ENCODE measurements at places on chromosomes 5 and 9.

DNA sequence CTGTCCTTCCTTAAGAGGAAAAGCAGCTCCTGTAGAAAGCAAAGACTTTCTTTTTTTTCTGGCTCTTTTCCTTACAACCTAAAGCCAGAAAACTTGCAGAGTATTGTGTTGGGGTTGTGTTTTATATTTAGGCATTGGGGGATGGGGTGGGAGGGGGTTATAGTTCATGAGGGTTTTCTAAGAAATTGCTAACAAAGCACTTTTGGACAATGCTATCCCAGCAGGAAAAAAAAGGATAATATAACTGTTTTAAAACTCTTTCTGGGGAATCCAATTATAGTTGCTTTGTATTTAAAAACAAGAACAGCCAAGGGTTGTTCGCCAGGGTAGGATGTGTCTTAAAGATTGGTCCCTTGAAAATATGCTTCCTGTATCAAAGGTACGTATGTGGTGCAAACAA is 42.3 kb downstream of the NR4A3 start:
- DNase-seq: no peak

DNA sequence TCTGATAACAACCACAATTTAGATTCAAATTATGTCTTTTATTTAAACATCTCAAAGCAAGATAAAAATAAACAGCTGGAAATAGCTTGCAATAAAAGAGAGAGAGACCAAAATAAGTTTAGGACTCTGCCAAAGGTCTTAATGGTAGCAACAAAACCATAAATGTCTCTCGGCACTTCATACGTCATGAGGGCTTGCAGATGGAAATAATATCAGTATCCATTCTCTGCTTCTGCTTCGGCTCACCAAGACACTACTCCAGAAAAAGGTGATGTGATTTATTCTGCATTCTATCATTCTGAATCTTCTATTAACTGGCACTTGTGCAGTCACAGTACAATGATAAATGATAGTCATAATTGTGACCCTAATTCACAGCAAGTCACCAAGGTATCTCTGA is 56.1 kb downstream of the EBF1 start:
- DNase-seq: no peak

GRCh38 chr5:106135473-106135872 is 1535.3 kb downstream of the EFNA5 start:
- no peak for DNase-seq

- DNase-seq: no peak
These were observed 149.0 kb upstream of the PCA3 start for GRCh38 chr9:76615177-76615603.

DNA sequence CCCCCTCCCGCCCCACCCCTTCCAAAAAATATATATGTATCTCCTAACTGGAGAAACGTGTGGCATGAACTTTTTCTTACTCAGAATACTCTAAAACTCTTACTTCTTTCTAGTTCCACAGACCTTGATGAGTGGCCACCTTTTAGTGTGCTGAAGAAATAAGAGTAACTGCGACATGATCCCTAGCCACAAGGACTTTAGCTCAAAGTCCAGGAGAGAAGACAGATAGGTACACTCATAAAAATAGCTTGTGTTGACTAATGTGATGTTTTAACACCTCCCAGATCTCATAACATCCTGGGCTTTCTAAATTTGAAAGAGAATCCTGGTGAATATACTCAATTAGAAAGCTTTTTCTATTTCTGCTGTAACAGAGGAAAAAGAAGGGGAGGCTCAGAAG is 1005.0 kb upstream of the DMAC1 start:
- DNase-seq: no peak

- peak; percentile 90 for DNase-seq
These were observed 44.0 kb downstream of the ROR2 start for GRCh38 chr9:91905991-91906469.

GRCh38 chr5:169339869-169340268 is 38.9 kb upstream of the SLIT3 start:
- DNase-seq: no peak

- no peak for DNase-seq
These were observed 34.4 kb upstream of the PALM2AKAP2 start for GRCh38 chr9:109745335-109746283.

DNA sequence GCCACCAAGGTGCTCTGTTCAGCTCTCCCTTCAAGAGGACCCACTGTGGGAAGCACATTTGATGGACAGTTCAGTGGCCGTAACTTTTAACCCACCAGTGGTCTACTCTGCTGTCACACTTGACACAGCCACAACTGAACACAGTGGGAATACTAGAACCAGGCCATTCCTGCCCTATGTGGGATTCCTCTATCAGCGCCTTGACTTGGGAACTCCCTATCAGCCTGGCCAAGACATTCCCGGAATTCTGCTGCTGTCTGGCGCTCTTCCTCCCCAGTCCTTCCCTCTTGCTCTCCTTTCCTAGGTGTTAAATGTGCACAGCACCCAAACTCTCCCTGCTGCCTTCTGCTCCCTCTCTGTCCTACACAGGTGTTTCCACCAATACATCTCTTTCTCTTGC is 23.1 kb upstream of the SH3PXD2B start:
- no peak for DNase-seq

- peak; percentile 43 for DNase-seq
These were observed 234.3 kb upstream of the ANKH start for GRCh38 chr5:15105799-15106393.

DNA sequence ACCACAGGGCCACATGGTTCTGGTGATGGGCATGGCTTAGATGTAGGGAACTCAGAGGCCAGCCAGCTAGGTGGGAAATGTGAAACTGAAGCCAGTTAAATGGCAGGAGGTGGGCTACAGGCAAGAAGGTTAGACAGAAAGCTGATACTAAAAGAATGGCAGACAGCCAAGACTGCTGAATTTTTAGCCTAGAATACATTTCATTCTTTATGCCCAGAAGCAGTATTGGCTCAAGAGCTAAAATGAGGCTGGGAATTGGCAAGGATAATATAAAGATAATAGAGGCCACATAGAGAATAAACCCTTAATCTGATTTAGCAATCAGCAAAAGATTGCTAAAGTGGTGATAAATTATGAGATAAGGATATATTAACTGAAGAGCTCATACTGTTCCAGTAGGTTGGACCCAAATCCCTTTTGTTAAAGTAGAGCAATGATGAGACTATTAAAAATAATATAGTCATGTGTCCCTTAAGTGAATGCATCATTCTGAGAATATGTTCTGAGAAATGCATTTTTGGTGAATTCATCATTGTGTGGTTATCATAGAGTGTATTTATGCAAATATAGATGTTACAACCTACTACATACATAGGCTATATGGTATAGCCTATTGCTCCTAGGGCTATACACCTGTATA is 234.3 kb downstream of the CHSY3 start:
- DNase-seq: peak; percentile 13

- peak; percentile 15 for DNase-seq
These were observed 1.2 kb downstream of the RAPGEF6 start for GRCh38 chr5:131633830-131634229.

GRCh38 chr5:74098941-74099340 is 472.9 kb downstream of the ARHGEF28 start:
- no peak for DNase-seq

- no peak for DNase-seq
These were observed 169.2 kb upstream of the SLC30A5 start for GRCh38 chr5:68924481-68925145.

DNA sequence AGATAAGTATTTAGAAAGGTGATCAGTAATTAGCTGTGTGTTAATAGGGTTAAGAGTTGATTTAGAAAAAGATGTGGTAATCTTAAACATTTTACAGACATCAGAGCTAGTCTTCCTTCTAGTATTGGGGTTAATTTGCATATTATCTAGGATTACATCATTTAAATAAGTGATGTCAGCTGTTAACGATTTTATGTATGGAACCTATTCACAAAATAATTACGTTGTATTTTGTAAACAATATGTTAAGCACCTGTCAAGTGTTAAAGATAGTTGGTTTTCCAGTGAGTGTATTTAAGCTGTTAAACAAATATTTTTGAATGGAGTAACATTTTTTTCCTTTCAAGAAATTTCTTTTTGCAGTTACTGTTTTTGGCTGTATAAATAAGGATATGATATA is 2.2 kb downstream of the DCP2 start:
- DNase-seq: no peak

DNA sequence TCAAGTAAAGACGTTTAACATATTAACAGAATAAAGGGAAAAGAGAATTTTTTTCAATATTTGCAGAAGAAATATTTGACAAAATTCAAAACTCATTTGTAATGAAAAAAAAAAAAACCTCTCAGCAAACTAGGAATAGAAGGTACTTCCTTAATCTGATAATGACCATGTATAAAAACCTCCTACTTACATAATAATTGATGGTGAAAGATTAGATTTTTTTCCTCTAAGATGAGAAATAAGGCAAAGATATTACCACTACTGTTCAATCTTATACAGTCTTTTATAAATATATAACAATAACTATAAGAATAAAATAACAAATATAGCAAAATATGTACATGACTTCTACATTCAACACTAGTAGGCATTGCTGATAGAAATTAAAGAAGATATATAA is 424.6 kb upstream of the KLF4 start:
- DNase-seq: no peak

DNA sequence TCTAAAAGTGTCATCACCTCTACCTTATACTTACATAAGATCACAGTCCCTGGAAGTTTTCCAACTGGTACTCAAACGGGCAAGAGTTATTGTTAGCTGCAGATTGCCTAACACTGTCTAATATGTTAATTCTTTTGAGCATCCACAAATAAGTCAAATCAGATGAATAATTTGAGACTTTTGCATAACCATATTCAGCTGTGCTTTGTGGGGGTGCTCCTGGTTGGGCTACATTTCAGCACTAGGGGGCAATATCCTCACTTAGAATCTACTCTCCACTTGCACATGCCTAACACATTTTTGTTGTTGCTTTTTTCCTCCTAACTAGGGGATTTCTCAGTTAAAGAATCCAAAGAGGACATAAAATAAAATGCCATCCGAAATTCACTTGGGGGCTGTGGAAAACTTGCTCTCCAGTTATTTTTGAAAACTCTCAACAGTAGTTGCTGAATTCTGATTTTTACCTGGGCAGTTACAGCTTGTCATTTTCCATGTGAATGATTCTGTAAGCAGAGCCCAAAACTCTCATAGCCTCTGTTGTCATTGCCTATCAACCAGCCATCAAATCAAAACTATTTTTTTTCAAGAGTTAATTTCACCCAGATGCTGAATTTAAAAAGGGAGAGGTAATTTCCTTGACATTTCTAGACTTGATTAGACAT is 71.5 kb downstream of the TRIM36 start:
- DNase-seq: peak; percentile 66

DNA sequence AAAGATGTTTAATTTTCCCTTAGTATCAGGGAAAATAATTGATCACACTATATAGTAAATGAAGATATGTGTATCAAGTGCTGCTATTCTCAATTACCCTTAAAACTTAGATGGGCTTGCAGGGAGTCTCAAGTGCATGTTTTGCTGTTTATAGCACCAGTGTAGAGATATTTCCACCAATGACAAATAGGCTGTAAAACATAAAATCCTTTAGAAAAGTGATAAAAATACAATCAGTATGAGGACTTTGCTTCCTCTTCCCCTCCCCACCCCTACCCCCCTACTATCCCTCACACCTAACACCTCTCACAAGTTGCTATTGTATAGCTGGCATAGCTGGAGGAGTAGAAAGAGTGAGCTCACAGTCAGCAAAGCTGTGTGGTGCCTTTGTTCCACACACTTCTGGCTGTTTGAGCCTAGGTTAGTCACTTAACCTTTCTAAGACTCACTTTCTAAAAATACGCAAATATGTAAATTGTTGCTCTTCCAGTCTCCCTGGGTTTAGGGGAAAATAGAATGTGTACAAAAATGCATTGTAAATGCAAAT is 93.1 kb downstream of the PDE4D start:
- no peak for DNase-seq

- DNase-seq: no peak
These were observed 232.8 kb downstream of the ADAMTS6 start for GRCh38 chr5:65248896-65249295.

DNA sequence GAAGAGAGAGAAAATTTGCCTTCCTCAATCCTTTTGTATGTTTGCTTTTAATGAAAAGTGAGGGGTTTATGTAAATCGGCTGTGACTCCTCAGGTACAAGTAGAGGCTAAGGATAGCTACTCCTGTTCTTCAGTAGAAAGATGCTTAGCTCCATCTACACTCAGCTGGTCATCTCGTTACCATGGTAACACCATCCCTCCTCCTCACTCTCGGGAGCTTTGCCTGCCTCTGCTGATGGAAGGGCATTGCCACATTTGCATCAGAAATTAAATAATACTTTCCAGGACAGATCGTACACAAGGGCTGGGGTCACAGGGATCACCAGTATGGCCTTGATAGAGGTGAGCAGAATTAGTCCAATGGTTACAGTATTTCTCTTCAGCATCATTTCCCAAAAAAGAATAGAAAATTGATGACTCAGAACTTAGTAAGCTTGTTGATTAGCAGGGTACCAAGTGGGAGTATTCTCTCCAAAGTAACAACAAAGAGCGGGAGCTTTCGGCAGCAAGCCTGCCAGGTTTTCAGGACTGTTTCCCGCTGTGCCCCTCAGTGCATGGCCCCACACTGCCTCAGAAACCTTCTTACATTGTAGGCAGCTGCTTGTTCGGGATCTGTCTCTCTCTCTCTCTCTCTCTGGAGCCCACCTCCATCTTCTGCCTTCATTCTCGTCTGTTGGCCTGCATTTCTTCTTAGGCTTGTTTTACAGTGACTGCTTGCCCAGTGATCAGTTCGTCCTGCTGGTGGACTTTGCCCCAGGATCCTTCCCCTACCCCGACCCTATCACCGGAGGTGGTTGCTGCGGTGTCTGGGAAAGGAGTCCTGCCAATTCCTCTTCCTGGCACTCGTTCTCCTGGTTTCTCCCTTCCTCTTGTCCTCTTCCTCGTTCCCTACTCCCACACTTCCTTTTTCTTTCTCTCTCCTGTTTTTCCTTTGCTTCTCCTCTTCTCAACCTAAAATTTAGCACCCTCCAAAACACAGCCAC is 51.9 kb upstream of the SNAPC3 start:
- no peak for DNase-seq

- DNase-seq: peak; percentile 34
These were observed 10.9 kb upstream of the ZNF366 start for GRCh38 chr5:72518001-72518683.

GRCh38 chr9:132182314-132183091 is 20.6 kb downstream of the NTNG2 start:
- DNase-seq: peak; percentile 53

DNA sequence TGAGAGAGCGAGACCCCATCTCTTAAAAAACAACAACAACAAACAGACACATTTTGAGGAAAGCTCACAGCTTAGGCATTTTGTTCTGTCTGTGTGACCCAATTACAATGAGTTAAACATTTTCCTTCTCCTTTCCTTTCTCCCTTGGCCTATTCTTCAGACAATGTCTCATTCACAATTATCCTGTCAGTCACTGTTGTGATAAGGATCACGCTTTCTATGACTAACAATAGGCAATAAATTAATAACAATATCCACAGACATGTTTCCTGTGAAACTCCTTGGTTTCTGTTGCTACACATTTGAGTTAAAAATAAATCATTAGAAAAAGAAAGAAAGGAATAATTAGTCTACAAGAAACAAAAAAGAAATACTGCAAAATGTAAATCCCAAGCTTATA is 19.8 kb upstream of the CARTPT start:
- DNase-seq: no peak

DNA sequence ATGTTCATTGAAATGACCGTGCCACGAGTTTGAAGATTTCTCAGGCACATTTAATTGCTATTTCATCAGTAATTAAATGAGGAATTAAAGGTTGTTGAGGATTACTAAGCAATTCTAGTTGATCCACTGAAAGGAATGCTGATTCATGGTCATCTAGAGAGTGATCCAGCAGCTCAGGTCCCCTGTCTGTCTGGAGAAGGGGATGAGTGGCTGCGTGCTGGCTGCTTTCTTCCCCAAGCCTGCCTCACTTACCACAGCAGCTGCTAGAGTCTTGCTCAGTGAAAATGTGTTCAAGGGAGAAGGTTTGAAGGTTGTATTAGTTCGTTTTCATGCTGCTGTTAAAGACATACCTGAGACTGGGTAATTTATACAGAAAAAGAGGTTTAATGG is 7.8 kb upstream of the TGFBI start:
- no peak for DNase-seq

Measured in RPMI8226 (cell line).